PC-9 (cell line): ENCODE measurements at places on chromosomes 6 and 20. TPM values are rescaled to one million over a fixed set of nuclear protein-coding genes. Genes with fewer than 3 reads are reported as not detected.

DPPA5 gene
- total RNA-seq = not detected in 2 replicates

ITPR3 gene
- total RNA-seq = 78.3 and 86.9 TPM in 2 replicates

C6orf15 gene
- 21.1 and 21.6 TPM in 2 replicates for total RNA-seq

GHRH gene
- total RNA-seq = not detected in 2 replicates

MUCL3 gene
- not detected in 2 replicates for total RNA-seq

MRPS10 gene
- total RNA-seq = 38.7 and 56.5 TPM in 2 replicates

RBM24 gene
- 0.72 and 0.85 TPM in 2 replicates for total RNA-seq

IL17F gene
- not detected in 2 replicates for total RNA-seq

CLVS2 gene
- not detected in 2 replicates for total RNA-seq

UBD gene
- total RNA-seq = not detected in 2 replicates

PYGB gene
- total RNA-seq = 127 and 133 TPM in 2 replicates

NKAIN4 gene
- not detected in 2 replicates for total RNA-seq

HLA-DRA gene
- not detected in 2 replicates for total RNA-seq

- no peaks in the 10 kb centered on the region for H3K36me3 ChIP-seq
- H3K4me3 ChIP-seq = no peak overlapping the region
- no peaks in the 10 kb centered on the region for H3K27me3 ChIP-seq
- DNase-seq = no peak
Observed at GRCh38 chr6:22240025-22240424, 56.8 kb downstream of the PRL start.

GRCh38 chr6:99522531-99522930 lies 7.3 kb upstream of the USP45 start:
- no peaks in the 10 kb centered on the region for H3K27me3 ChIP-seq

- peak within 1 kb of the TSS; percentile 50 for H3K4me3 ChIP-seq
- no peak within 1 kb of the TSS for H3K27ac ChIP-seq
- H3K4me1 ChIP-seq = no peaks in the 10 kb centered on the region
- H3K36me3 ChIP-seq = no peaks in the 10 kb centered on the region
- H3K27me3 ChIP-seq = no peaks in the 10 kb centered on the region
Observed at GRCh38 chr6:93419304-93420162, at the start of gene EPHA7. Gene EPHA7 (minus strand): TSS chr6:93419559. CDS start chr6:93419341, 218 bp downstream.

- H3K4me3 ChIP-seq = no peak overlapping the region
- no peak for DNase-seq
- no peaks in the 10 kb centered on the region for H3K36me3 ChIP-seq
- peaks cover 56% of the 10 kb centered on the region for H3K27me3 ChIP-seq
- no peaks in the 10 kb centered on the region for H3K4me1 ChIP-seq
Observed at GRCh38 chr6:170029416-170030283, 261.2 kb downstream of the DLL1 start.

- H3K27ac ChIP-seq = peak overlapping the region; percentile 85
- H3K36me3 ChIP-seq = no peaks in the 10 kb centered on the region
- peak; percentile 74 for DNase-seq
- no peaks in the 10 kb centered on the region for H3K27me3 ChIP-seq
Observed at GRCh38 chr6:73694711-73695411, 1.1 kb upstream of the CD109 start.

- no peak overlapping the region for H3K4me3 ChIP-seq
- H3K36me3 ChIP-seq = no peaks in the 10 kb centered on the region
- no peaks in the 10 kb centered on the region for H3K27me3 ChIP-seq
- DNase-seq = no peak
- H3K27ac ChIP-seq = no peak overlapping the region
Observed at GRCh38 chr6:142913511-142914047, 31.4 kb downstream of the HIVEP2 start.

DNA sequence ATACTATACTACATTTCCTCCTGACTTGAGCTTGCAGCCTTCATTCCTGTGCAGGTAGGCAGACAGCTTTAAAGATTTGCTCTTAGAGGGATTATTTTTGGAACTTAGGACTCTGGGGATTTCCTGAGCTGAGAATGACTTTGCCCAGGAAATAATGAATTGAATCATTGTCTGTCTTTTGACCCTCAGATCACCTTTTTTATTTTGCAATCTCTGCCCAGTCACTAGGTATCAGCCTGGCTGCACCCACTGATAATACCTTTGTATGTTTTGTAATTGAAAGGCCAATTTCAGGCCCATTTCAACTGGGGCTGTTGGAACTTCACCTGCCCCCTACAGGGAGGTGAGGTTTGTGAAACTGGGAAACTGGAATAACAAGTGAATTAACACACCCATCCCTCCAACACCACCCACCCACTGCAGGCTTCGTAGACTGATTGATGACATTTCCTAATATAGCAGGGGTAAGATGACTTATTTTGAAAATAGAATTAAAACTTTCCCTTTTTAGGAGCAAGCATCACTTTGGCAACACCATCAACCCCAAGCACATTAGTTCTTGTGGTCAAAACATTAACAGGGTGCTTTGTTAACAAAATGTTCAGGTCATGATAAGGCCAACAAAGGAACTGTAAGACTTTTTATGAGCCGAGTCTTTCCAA lies 157.1 kb upstream of the CENPW start:
- H3K27me3 ChIP-seq = no peaks in the 10 kb centered on the region
- H3K36me3 ChIP-seq = no peaks in the 10 kb centered on the region
- DNase-seq = peak; percentile 90
- H3K4me1 ChIP-seq = peaks cover 56% of the 10 kb centered on the region
- peak overlapping the region; percentile 0; the same call in 1 of the 2 replicates for H3K4me3 ChIP-seq

GRCh38 chr20:63122626-63123025 lies 93.3 kb downstream of the YTHDF1 start:
- no peak overlapping the region for H3K27ac ChIP-seq
- DNase-seq = no peak
- H3K36me3 ChIP-seq = no peaks in the 10 kb centered on the region
- H3K27me3 ChIP-seq = peaks cover 100% of the 10 kb centered on the region
- H3K4me1 ChIP-seq = no peaks in the 10 kb centered on the region
- no peak overlapping the region for H3K4me3 ChIP-seq

GRCh38 chr6:151452750-151453427 lies 963 bp upstream of the RMND1 start:
- peak overlapping the region; percentile 72 for H3K27ac ChIP-seq
- peak overlapping the region; percentile 83 for H3K4me3 ChIP-seq
- H3K27me3 ChIP-seq = no peaks in the 10 kb centered on the region
- peaks cover 13% of the 10 kb centered on the region; the same call in 1 of the 2 replicates for H3K4me1 ChIP-seq

- no peak for DNase-seq
- no peak overlapping the region for H3K4me3 ChIP-seq
- H3K4me1 ChIP-seq = no peaks in the 10 kb centered on the region
- H3K27me3 ChIP-seq = peaks cover 10% of the 10 kb centered on the region
Observed at GRCh38 chr20:21640556-21640955, 64.9 kb upstream of the PAX1 start.

DNA sequence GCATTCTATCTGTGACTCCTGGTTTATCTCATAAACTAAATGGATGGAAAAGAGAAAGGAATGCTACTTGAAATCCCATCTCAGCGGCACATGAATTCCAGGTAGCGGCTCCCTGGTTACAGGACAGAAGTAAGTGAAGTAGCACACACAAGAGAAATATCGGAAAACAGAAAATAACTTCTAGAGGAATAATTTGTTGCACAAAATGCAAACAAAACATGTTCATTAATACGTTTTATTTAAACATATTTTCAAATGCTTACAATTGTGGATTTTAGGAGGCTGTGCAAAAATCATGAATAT lies 26.5 kb upstream of the RPS6KA2 start:
- 0 out of 2 replicates have a peak, but pooled peaks cover 16% of the 10 kb centered on the region for H3K27me3 ChIP-seq
- DNase-seq = no peak
- H3K4me1 ChIP-seq = no peaks in the 10 kb centered on the region

DNA sequence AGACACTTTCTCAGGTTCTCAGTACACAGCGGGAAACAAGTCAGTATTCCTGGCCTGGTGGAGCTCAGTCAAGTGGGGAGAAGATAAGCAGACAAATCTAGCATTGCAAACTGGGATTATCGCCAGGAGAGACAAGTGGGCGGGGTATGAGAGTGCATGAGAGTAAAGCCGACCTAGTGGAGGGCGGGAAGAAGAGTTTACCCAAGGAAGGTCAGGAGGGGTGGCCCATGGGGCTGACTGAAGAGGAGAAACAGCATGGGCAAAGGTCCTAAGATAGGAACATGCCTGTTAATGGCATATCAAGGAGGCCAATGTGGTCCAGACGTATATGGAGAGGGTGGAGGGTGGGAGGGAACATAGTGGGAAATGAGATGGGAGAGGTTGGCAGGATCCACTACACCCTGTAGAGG lies 12.4 kb upstream of the CSNK2A1 start:
- no peak overlapping the region for H3K4me3 ChIP-seq
- no peaks in the 10 kb centered on the region for H3K4me1 ChIP-seq
- H3K27me3 ChIP-seq = peaks cover 13% of the 10 kb centered on the region; the same call in 1 of the 2 replicates
- H3K27ac ChIP-seq = no peak overlapping the region
- DNase-seq = no peak
- no peaks in the 10 kb centered on the region for H3K36me3 ChIP-seq

DNA sequence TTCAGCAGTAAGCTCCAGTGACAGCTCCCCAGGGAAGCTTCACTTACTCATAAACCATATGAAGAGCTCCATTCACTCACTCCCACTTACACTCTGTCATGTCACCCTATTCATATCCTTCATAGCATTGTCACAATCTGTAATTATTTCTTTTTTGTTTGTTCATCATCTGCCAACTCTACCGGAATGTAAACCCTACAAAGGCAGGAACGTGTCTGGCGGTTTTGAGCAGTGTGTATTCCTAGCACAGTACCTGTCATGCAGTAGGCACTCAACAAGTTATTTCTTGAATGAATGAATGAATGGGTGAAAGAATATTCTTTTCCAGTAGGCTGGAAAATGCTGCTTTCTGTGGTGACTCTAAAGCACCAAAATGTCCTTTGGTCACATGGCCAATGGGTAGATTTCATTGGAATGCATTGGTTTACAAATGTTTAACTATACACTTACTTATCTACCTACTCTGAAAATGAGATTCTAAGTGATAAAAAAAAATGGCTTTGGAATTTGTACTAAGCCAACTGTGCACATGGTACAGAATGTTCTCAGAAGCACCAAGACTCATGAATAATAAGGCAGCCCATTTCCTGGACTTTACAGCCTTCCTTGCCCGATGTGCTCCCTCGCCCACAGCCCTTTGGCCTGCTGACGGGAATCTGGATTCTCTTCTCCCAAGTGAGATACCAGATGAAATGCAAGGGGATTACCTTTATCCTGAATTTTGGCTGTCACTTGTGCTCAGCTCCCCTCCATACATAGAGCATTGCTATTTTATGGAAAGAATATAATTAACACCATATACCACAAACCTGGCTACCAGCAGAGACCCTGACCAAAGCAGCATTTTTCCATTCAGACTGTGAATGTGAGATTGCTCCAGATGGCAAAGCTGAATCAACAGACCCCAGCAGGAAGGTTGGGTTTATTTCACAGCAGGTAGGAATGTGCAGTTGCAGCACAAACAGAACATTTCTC lies 273.3 kb downstream of the ALDH8A1 start:
- no peak for DNase-seq
- no peak overlapping the region for H3K4me3 ChIP-seq
- H3K36me3 ChIP-seq = no peaks in the 10 kb centered on the region
- no peaks in the 10 kb centered on the region for H3K27me3 ChIP-seq
- no peak overlapping the region for H3K27ac ChIP-seq

GRCh38 chr20:51206032-51206662 lies 183.2 kb upstream of the KCNG1 start:
- no peak for DNase-seq
- no peak overlapping the region for H3K4me3 ChIP-seq
- no peaks in the 10 kb centered on the region for H3K4me1 ChIP-seq
- H3K27ac ChIP-seq = no peak overlapping the region
- peaks cover 94% of the 10 kb centered on the region for H3K27me3 ChIP-seq

DNA sequence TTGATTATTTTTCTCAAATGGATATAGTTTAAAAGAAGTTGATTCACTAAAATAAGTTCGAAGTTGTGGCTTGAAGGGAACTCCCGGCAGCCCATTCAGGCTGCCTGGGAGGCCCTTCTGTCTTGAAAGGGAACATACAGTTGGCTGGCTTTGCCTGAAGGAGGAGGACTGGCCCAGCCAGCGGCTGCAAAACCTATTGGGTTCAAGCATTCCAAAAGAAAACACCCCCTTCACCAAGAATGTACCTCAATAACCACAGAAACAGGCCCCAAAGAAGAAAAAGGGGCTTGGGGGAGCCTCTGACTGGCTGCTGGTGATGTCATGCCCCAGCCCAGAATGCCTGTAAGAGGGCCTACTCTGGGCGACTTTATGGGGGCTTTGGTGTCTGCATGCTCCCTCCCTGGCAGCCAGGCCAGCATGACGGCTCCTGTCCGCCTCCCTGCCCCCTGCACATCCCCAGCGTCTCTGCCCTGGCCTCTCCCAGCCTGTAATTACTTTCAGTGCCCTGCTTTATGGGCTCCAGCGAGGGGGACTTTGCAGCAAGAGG lies 36.5 kb downstream of the MAFB start:
- H3K4me3 ChIP-seq = no peak overlapping the region
- DNase-seq = no peak
- H3K4me1 ChIP-seq = 0 out of 2 replicates have a peak, but pooled peaks cover 3% of the 10 kb centered on the region
- no peaks in the 10 kb centered on the region for H3K36me3 ChIP-seq
- peaks cover 64% of the 10 kb centered on the region for H3K27me3 ChIP-seq

DNA sequence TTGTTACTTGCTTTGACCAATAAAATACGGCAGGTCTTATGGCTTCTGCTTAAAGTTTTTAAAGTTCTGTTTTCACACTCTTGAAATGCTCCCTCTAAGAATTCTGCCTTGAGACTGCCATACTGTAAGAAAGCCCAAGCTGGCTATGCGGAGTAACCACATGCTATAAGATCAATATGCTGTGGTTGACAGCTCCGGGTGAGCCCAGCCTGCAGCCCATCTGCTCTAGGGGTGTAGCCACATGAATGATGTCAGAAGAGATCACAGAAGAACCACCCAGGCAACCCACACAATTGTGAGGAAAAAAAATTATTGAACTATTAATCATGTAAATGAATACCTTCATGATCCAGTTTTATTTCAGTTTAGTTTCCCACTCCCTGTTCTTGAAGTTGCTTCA lies 26.1 kb upstream of the SH3BGRL2 start:
- H3K4me3 ChIP-seq = no peak overlapping the region
- H3K36me3 ChIP-seq = no peaks in the 10 kb centered on the region
- H3K27me3 ChIP-seq = no peaks in the 10 kb centered on the region
- no peak for DNase-seq
- peaks cover 19% of the 10 kb centered on the region for H3K4me1 ChIP-seq
- H3K27ac ChIP-seq = no peak overlapping the region

DNA sequence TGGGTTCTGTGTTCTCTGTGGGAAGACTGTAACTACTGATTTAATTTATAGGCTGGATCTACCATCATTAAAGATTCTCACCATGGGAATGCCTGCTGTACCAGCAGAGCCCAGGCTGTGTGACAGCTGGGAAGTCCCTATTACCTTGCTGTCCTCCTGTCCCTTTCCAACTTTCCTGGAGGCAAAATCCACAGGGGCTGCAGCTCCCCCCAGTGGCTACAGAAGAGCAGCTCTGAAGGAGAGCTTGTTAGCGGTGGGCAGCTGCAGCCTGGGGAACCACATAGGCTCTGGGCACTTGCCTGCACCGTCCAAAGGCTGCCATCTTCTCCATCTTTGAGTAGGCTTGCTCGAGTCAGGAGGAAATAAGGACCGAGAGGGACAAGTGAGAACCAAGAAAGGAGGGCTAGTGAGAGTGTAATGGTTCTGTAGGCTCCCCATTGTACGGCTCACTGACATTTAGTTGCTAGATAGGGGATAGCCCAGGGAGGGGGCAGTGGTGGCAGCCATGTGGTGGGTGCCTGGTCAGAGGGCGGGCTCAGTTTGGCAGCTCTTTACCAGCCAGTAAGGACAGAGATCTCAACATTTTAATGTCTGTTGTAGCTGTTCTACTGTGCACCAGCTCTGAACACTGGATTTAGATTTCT lies 155.1 kb upstream of the MLIP start:
- H3K4me3 ChIP-seq = no peak overlapping the region
- no peaks in the 10 kb centered on the region for H3K27me3 ChIP-seq
- no peak overlapping the region for H3K27ac ChIP-seq
- peak; percentile 70 for DNase-seq

GRCh38 chr20:50152394-50153152 lies 950 bp downstream of the PEDS1 start:
- H3K4me3 ChIP-seq = peak overlapping the region; percentile 80
- peak; percentile 59 for DNase-seq
- H3K27ac ChIP-seq = no peak overlapping the region
- no peaks in the 10 kb centered on the region for H3K36me3 ChIP-seq
